ENCODE measurements at places on chromosomes 1 and 21.

DNA sequence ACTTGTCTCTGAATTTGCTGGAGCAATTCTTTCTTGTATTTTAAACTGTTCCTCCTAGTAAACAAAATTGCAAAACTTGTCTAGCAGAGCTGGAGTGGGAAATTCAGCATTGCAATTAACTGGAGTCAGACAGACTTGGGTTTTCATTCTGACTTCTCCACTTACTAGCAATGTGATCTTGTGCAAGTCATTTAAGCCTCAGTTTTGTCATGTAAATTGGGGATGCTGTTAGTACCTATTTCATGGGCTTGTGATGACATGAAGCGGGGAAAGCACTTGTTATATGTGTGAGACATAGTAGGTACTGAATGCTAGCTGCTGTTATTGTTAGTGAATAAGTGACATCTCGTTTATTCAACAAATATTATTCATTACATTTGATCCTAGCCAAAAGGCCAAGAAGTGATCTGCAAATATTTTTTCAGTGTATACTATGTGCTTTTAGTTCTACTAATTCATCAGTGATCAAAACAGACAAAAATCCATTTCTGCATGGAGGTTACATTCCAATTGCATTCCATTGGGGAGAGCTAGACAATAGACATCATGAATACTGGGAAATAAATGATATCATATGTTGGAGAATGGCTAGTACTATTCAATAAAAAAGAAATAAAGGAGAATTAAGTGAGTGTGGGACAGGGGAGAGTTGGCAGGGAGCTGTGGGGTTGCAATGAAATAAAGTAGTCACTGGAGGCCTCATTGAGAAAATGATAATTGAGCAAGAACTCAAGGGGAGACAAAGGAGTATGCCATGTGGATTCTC is 47.1 kb downstream of the CACHD1 start:
- DNase-seq, result no peak

DNA sequence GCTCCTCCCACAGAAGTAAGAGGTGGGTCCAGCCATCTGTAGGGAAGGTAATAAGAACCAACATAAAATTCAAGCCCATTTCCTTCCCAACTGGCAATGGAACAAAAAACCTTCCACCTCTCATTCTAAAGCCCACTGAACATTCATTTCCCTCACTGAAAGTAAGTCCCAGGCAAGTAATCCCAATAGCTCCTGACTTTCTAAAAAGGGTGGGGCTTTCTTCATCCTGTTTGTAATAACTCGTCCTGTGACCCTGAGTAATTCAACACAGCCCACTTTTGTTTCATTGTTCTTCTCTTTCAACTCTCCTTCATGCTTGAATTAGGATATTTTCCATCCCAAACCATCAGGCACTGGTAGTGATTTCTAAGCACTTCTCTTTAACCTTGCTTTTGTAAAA is 74.9 kb downstream of the DAB1 start:
- no peak for DNase-seq

- DNase-seq, result no peak
These were observed 393.2 kb downstream of the RPS6KC1 start for GRCh38 chr1:213444224-213444623.

GRCh38 chr21:41418393-41418792 is 7.6 kb upstream of the MX1 start:
- peak; percentile 20 for DNase-seq

- DNase-seq, result no peak
These were observed 62.3 kb upstream of the DESI2 start for GRCh38 chr1:244590670-244591069.

- no peak for DNase-seq
These were observed 48.3 kb downstream of the GNB1 start for GRCh38 chr1:1842360-1843146.

GRCh38 chr1:31981456-31981839 is 32.2 kb upstream of the KHDRBS1 start:
- no peak for DNase-seq

DNA sequence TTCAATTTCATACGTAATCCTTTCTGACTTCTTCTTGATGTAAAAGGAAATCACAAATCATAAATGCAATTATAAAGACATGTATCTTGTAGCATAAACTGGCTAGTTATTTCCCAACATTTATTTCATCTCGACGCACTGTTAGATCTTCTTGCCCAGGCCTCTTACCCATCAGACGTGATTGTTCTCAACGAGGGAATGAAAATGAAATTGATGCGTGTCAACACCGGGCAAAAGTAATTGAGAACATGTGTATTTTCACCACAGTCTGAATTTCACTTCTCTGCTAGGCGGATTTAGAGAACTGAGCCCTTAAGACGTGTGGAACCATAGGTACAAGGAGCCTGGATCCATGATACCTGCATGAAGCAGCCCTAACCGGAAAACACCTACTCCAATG is 519.7 kb downstream of the KCNT2 start:
- DNase-seq, result no peak

- DNase-seq, result peak; percentile 78
These were observed 51.8 kb upstream of the LYST start for GRCh38 chr1:235918465-235918864.

GRCh38 chr1:17914987-17915386 is 159.9 kb downstream of the ACTL8 start:
- no peak for DNase-seq

GRCh38 chr1:88741413-88741812 is 57.3 kb downstream of the PKN2 start:
- peak; percentile 13 for DNase-seq

GRCh38 chr21:42536601-42537000 is 22.9 kb downstream of the SLC37A1 start:
- no peak for DNase-seq

- no peak for DNase-seq
These were observed at the start of gene KRTAP10-8 for GRCh38 chr21:44612029-44612486. TSS of gene KRTAP10-8 (plus strand) at chr21:44612079. CDS start at chr21:44612101, 22 bp downstream.

DNA sequence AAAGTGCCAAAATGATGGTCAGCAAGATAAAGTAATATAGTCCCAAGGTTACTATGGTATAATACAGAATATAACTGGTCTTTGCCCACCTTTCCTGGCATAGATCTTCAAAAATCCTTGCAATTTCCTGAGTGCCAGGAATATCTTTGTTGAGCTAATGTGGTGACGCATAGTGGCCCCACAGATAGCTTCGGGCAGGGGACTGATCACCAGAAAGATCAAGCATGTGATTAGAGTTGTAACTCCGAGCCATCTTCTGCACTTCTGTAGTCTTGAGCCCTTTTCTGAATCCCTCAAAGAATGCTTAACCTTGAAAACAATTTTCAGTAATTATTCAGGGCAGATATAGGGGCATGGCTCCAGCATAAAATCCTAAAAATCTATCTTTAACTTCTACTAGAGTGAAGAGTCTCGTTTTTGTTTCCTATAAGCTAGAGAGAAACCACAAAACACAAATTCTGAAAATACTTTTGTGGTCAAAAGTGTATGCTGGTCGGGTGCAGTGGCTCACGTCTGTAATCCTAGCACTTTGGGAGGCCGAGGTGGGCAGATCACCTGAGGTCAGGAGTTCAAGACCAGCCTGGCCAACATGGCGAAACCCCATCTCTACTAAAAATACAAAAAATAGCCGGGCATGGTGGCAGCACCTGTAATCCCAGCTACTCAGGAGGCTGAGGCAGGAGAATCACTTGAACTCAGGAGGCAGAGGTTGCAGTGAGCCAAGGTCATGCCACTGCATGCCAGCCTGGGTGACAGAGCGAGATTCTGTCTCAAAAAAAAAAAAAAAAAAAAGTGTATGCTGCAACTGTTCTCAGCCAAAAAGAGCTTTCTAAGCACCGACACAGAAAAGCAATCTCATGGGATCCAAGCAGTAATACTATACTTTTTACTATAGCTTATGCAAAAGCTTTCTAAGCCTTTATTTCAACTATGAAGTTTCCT is 62.8 kb downstream of the NVL start:
- no peak for DNase-seq

DNA sequence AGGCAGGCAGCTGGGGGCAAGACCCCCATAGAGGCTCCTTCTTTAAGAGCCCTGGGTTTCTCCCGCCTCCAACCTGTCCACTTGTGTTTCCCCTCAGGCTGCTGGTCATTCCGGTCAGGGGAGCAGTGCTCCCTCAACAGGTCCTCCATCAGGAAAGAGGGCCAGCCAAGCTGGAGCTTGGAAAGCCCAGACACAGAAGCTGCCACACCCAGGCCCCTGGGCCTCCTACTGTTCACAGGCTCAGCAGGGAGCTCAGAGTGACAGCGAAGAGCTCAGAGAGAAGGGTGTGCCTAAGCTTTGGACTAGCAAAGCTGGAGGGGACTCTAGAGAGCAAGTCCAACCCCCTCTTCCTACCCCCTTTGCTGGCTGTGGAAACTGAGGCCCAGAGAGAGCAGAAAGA is 10.3 kb upstream of the CDCP2 start:
- DNase-seq, result no peak

GRCh38 chr1:178385662-178386061 is 111.1 kb downstream of the CLEC20A start:
- DNase-seq, result no peak

- DNase-seq, result no peak
These were observed 5.2 kb upstream of the BACH1 start for GRCh38 chr21:29293495-29293894.

- no peak for DNase-seq
These were observed 299.6 kb upstream of the NCAM2 start for GRCh38 chr21:20698585-20698984.

- peak; percentile 75 for DNase-seq
These were observed 59.1 kb downstream of the CAMK2N1 start for GRCh38 chr1:20426923-20427322.

GRCh38 chr1:195894411-195894810 is 713.8 kb downstream of the KCNT2 start:
- no peak for DNase-seq

DNA sequence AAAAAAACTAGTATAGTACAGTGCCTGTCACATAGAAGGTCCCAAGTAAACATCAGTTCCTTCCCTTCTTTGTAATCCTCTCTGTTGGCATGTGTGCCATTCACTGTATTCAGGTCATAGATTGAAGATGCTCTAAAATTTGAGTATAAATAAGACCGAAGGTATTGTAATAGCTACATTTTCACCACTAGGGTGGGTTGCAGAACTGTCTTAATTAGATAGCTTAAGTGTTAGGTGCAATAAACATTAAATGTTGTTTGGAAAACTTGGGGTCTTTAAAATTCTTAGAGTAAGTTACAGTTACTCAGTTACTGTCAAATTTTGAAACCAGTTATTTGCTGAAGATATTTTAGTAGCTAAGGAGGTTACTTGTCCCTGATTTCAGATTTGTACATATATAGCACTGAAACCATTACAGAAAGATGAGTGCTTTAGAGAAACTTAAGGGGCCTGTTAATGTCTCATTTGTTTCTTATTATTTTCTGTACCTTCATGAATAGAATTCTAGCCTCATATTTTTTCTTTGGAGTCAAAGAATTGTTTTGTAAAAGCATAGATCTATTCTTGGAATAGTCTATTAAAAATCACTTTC is 24.3 kb downstream of the PER3 start:
- DNase-seq, result peak; percentile 16

GRCh38 chr1:14784790-14785773 is 186.6 kb downstream of the KAZN start:
- no peak for DNase-seq

- DNase-seq, result no peak
These were observed 2.4 kb upstream of the PARS2 start for GRCh38 chr1:54766726-54767125.

- DNase-seq, result no peak
These were observed 10.5 kb downstream of the CITED4 start for GRCh38 chr1:40851643-40852042.

DNA sequence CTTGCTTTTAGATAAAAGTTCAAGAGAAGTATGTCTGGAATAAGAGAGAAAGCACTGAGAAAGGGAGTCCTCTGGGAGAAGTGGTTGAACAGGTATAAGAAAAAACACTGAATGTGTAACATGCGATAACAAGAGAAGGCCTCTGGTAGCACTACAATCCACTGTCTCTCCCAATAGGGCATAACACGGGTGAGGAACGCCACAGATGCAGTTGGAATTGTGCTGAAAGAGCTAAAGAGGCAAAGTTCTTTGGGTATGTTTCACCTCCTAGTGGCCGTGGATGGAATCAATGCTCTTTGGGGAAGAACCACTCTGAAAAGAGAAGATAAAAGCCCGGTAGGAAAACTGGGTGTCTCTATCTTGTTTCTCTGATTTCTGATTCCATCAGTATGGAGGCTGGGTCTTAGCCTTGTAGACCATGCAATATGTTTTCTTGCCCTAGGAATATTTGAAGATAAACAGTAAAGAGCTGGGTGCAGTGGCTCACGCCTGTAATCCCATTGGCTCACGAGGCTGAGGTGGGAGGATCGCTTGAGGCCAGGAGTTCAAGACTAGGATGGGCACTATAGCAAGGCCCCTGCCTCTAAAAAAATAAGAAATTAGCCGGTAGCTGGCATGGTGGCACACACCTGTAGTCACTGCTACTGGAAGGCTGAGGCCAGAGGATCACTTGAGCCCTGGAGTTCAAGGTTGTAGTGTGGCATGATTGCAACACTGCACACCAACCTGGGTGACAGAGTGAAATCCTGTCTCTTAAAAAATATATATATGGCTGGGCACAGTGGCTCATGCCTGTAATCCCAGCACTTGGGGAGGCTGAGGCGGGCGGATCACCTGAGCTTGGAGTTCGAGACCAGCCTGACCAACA is 40.4 kb downstream of the DAP3 start:
- DNase-seq, result peak; percentile 61

GRCh38 chr21:42555756-42556438 is 42.2 kb downstream of the SLC37A1 start:
- no peak for DNase-seq

GRCh38 chr1:160756849-160757201 is 17.8 kb downstream of the SLAMF7 start:
- DNase-seq, result no peak

- peak; percentile 51 for DNase-seq
These were observed 500.5 kb downstream of the SETD4 start for GRCh38 chr21:35559829-35560225.

- no peak for DNase-seq
These were observed 328.2 kb downstream of the RWDD3 start for GRCh38 chr1:95562230-95562629.

GRCh38 chr1:150793221-150793620 is 14.8 kb downstream of the CTSK start:
- no peak for DNase-seq

DNA sequence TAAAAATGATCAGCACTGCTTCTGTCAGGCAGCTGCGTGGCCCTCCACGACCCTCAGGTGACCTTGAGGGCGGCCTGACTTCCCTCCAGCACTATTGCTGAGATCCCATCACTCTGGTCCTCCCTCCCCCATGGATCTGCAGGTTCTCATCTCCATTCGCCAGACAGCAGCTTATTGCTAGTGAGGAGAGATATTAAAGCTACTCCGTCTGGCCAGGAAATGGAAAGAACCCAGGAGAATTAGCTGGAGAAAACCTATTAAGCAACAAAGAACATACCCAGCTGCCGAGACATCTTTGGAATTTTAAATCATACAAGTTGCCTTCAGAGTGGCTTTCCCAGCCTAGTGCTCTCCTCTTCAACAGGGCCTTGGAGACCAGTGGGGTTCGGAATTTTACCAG is 25.7 kb upstream of the KCNN3 start:
- DNase-seq, result no peak

DNA sequence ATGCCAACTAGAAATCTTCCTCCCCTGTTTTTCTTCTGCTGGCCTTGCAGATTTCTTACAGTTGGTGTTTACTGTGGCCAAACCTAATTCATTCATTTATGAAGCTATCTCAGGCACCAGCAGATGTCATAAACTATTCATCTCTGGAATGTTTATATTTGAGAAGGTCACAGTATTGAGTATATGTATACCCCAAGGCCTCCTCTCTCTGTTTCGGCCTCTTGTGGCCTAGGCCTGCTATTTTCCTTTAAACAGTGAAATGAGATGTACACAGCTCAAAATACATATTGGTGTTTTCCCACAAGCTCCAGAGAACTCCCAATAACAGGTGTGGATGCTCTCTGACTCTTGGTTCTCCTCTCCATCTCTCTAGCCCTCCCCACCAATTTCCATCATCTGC is 520.7 kb upstream of the CAMK1G start:
- no peak for DNase-seq

Measured in SJSA1 (cell line).